NCI-H187 (cell line): ENCODE measurements at places on chromosomes 5 and 9.

DNA sequence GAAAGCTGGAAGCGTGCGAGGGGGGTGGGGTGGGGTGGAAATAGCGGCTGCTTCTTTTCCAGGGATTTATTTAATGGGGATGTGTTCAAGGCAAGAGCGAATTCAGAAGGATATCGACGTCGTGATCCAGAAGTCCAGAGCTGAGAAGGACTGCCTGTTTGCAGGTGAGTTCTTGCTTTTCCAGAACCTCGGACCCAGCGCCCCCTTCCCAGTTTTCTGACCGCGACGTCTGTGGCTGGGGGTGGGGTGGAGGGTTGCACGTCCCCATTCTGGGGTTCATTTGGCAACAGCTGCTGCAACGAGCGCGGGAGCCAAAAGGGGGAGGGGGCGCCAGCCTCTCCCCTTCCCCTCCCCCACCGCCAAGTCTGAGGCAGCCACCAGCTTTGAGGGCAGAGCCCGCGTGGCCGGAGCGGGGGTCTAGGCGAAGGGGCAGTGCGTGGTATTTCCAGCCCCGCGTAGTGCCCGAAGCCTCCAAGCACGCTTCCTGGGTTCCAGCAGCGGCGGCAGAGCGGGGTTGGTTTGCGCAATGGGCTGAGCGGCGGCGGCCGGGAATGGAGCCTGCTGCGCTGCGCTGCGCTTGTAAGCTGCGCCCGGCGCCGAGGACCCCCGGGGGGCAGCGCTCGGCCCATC, 701 bp downstream of the PARP8 start:
- no peak for DNase-seq

- DNase-seq: no peak
Measured at GRCh38 chr9:89872913-89873707, 268.3 kb downstream of the GADD45G start.

DNA sequence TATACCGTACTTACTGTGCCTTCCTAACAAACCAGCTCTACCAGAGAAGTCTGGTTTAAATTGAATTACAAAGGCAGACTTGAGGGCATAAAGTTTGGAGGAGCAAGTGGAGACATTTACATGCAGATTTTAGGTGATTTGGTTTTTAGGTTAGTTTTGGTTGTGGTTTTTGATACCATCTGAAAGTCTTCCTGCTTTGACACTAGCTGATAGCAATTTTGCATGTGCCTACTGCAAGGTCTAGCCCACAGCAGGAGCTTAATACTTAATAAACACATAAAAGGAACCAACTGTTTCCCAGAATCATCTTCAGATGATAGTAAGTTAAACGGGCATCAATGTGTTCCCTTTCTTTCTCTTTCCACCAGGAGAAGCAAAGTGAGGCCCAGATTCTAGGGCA, 3.4 kb upstream of the ESM1 start:
- DNase-seq: no peak

DNA sequence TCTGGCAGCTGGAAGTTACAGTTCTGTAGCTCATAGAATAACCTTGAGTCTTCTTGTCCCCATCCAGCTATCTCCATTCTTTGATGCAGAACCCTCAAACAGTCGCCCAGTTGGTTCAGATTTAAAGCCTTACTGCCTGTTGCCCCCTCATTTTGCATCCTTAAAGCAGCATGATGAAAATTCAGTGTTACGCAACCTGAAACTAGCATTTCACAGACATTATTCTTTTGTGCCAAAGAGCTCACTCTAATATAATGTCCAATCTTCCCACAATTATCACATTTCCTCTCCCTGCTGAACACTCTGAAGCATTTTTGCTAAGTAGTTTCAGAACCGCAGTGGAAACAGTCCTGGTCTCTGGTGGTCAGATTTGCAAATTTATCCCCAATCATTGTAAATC, 318.0 kb downstream of the PSAT1 start:
- DNase-seq: no peak

DNA sequence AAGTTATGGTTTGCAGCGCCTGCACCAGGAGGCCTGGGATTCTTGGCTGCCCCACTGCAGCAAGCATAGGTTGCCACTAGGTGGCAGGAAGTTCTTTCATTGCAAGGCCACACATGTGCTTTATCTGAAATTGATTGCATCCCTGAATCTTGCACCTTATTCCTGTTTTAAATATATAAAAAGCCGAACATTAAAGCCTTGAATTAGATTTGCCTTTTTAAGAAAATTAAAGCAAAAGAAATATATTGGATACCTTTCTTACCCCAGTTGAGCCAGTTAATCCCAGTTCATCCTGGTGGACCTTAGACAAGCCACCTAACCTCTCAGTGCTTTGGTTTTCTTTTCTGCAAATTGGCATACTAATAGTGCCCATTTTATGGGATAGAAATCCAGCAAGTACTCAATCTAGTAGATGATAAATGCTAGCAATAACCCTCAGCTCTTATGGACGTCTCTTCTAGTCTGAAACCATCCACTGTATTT, 6.3 kb upstream of the TRMT10B start:
- DNase-seq: no peak

DNA sequence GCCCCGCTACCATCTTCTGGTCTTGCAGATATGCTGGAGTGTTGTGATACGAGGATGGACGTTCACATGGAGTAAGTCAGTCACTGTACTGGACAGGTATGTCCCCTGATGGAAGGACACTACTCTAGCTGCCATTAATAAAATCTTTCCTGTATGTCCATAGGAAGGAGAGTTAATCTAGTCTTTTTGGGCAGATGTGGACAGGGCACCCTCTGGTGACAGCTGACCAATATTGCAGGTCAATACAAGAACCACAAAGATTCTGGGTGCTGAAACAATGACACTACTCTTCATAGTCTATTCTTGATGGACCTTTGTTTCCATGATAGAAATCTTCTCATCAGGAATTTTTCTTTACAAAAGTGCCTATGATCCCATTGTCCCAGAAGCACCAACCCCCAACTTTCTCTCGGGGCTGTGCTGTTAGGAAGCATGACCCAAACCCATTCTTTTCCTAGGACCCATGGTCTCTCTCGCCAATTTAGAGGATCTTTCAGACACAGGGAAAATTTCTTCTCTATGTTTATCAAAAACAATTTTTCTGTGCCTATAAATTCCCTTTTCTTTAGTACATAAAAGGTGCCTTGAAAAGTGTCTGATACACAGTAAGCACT, 376.9 kb downstream of the DTWD2 start:
- no peak for DNase-seq

DNA sequence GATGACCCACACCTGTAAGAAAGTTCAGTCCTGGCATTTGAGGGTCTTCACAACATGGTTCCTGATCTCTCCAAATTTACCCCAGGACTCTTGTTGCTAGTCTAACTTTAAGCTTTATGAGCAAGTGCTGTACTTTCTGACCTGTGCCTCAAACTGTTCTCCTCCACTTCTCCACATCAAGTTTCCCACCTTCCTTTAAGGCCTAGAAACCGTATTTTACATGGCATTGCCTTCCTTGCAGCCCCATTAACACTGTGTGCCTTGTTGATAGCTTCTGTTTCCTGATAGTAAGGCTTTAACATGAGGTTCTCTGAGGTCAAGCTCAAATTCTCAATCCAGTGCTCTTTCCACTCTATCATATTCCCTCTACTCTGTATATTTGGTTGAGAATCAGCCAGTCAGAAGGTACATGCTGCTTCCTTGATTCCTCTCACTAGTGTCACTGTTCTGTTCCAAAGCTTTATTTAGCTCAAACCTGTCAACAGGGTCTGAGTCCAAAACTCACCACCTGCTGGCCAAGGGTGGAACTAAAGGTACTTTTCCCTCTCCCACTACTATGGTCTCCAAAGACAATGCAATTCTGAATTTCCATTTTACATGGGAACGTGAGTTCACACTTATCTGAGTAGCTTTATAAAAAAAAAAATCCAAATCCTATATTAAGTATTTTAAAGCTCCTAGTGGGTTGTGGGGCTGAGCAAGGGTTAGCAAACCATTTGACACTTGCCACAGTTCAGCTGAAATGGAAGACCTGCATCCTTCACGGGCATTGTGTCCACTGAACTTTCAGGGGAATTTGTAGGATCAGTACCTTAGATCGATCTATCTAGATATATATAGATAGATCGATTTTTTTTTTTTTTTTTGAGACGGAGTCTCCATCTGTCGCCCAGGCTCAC, 21.1 kb downstream of the VCP start:
- DNase-seq: no peak
